Activated T-cell treated with anti-CD3 and anti-CD28 coated beads for 1 hour (primary cell): ENCODE measurements at places on chromosomes 3 and 15.

GRCh38 chr3:167318996-167319615 is 61.0 kb downstream of the ZBBX start:
- DNase-seq, result no peak

DNA sequence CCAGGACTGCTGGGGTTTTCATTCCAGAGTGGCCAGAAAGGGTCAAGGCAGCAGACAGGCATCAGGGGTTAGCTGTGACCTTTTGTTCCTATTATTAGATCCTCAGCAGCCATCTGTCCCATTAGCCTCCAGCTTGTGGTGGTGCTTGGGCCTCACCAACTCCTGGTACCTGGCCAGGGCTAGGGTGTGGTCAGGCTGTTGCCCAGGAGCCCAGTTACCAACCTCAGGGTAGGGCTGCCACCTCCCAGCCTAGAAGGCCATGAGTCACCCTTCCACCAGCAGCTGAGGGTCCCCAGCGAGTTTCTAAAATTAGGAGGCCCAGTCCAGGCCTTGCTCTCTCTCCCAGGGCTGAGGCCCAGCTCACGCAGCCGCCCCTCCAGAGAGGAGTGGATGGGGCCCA is 12.2 kb downstream of the TMEM43 start:
- no peak for DNase-seq

DNA sequence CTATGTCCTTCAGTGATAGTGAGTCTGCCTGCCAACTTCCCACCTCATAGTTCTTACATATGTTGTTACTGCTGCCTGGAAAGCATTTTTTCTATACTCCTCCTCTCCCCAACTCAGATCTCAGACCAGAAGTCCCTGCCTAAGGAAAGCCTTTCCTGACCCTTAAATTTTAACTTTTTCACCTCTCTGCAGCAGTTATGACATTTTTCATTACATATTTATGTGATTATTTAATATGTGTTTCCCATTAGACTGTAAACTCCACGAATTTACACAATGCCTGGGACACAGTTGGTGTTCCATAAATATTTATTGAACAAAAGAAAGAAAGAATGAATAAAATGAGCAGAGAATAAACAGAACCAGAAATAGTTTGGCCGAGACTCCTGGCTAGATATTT is 125.5 kb downstream of the MITF start:
- DNase-seq, result no peak

- DNase-seq, result no peak
These were observed 107.4 kb upstream of the FLNB start for GRCh38 chr3:57900786-57901185.

- no peak for DNase-seq
These were observed 101.2 kb downstream of the CHST2 start for GRCh38 chr3:143220741-143221140.

DNA sequence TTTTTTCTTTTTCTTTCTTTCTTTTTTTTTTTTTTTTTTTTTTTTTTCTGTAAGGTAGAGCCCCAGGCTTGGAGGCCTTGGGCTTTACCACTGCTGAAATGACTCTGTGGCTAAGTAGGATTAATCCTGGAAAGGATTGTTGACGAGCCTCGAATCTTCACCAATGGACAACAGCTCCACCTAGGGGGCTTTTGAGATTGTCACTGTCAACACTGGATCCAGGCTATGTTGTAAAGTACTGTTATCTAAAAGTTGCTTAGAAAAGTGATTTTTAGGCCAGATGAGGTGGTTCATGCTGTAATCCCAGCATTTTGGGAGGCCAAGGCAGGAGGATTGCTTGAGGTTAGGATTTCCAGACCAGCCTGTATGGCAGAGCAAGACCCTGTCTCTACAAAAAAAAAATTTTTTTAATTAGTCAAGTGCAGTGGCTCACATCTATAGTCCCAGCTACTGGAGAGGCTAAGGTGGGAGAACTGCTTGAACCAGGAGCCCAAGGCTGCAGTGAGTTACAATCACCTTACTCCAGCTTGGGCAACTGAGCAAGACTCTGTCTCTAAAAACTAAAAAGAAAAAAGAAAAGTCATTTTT is 41.6 kb downstream of the KLHL18 start:
- peak; percentile 26 for DNase-seq

- DNase-seq, result no peak
These were observed 993.2 kb downstream of the OTOL1 start for GRCh38 chr3:162489853-162490252.

GRCh38 chr3:164897342-164897741 is 181.0 kb downstream of the SI start:
- DNase-seq, result no peak

GRCh38 chr3:6600237-6600636 is 260.7 kb upstream of the GRM7 start:
- DNase-seq, result no peak

DNA sequence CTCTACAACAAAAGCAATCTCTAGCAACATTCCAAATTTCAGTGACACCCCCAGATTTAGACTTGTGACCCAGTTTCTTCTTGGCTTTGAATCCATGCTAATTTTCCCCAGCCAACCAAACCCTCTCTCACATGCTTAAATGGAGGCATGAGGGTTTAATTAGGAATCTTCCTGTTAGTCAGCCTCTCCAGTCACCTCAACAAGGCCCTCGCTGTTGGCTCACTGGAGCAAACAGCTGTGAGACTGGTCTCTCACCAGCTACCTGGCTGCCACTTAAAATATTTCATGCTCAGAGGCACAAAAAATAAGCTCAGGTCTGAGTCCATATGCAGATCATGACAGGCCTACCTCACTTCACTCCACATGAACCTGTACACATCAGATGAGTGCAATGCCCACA is 630.4 kb upstream of the ADAMTS9 start:
- no peak for DNase-seq

- no peak for DNase-seq
These were observed 135.1 kb downstream of the RBPMS2 start for GRCh38 chr15:64640146-64640871.

GRCh38 chr3:155323063-155323666 is 29.7 kb upstream of the STRIT1 start:
- no peak for DNase-seq

DNA sequence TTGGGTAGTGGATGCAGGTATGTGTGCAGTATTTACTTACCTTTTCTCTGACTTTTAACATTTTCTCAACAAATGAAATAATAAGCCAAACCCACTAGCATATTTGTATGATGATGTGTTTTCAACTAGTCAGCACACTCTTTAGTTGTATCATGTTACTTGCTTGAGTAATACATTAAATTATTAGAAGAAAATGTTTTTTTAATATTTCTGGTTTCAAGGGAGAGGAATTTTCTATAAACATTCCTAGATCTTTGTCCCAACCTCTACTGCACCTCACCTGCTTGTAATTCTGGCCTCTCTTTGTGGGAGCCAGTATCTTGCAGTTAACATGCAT is 161.8 kb upstream of the CBLB start:
- DNase-seq, result no peak

GRCh38 chr3:194871143-194871863 is 185.6 kb downstream of the FAM43A start:
- DNase-seq, result no peak

- no peak for DNase-seq
These were observed 85.3 kb upstream of the MYZAP start for GRCh38 chr15:57506422-57506821.

DNA sequence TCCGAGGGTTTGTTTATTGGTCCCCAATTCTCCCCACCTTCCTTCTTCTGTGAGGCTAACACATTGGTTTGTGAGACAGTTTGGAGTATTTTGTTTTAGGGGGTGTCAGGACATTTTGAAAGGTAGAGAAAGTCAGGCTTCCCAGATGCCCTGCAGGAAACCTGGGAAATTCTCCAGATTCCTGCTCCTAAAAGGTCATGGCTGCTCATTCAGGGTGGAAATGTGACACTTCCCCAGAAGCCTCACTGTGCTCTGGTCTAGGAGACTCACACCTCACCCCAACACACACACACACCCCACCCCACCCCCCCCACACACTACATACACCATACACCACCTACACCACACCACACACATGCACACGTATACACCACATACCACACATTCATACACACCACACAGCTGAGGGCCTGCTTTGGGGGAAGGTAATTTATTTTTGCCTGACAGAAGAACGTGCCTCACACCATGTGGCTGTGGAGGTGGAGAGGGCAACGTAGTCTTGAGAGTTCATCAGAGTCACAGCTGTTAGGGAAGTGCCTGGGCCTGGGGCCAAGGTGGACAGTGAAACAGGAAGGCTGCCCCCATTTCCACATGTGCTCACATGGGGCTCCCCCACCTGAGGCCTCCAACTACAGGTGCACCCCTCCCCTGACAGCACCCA is 40.4 kb upstream of the LIMD1 start:
- DNase-seq, result no peak

GRCh38 chr3:181952929-181953328 is 241.2 kb downstream of the SOX2 start:
- no peak for DNase-seq

GRCh38 chr3:129106320-129106719 is 15.3 kb downstream of the RAB43 start:
- no peak for DNase-seq

GRCh38 chr15:84001655-84002054 is 233.9 kb upstream of the GOLGA6L4 start:
- no peak for DNase-seq

- DNase-seq, result no peak
These were observed 40.5 kb downstream of the SEMA3G start for GRCh38 chr3:52404391-52404790.

GRCh38 chr3:48468329-48468731 is 21.8 kb downstream of the ATRIP start:
- no peak for DNase-seq

- no peak for DNase-seq
These were observed 34.6 kb downstream of the ZNF589 start for GRCh38 chr3:48275287-48276027.

GRCh38 chr3:7106635-7107034 is 245.7 kb downstream of the GRM7 start:
- DNase-seq, result no peak

- no peak for DNase-seq
These were observed 50.9 kb downstream of the TMEM44 start for GRCh38 chr3:194582196-194582905.

DNA sequence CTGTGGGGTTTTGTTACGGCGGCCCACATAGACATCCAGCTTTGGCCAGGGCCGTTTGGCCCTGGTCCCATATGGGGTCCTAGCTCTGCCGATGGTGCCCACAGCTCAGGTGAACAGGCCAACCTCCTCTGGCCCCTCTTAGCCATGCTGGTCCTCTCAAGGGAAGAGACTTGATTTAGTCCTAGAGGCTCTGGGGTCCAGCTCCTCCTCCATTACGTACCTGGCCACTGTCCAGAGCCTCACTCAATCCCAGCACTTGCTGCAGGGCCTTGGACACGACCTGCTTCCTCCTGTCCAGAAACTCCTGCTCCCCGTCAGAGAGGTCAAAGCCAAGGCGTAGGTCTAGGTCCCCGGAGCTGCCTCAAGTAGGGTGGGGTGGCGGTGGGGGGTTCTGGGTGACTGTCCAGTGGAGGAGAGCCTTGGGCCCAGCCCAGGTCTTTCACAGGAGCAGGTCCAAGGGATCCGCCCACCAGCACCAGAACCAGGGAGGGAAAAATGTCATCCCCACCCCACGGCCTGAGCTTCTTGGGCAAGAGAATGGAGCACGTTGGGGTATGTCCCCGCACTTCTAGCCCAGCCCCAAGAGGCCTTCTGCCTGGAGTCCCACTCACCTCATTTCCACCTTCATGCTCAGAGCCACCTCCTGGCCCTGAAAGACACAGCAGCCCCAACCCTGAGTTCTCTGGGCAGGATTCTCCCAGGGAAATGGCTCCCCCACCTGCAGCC is 6.8 kb downstream of the PLA2G4F start:
- DNase-seq, result no peak

- no peak for DNase-seq
These were observed 53.5 kb upstream of the KPNA4 start for GRCh38 chr3:160618878-160619277.

DNA sequence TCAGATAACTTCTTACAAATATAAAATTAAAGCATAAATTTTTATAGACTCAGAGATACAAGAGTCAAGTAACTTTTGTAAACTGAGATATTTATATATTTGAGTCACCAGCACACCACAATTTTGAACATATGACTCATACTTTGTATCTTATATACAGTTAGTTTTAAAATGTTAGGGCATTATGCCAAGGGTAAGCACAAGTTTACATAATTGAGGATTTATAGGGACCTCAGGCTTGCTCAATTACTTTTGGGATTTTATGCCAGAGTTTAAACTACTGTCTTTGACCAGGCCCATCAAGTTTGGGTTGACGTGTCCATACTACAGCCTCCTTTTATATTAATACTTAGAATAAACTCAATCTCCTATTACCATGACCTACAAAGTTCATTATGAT is 7.4 kb upstream of the FGF7 start:
- DNase-seq, result no peak

GRCh38 chr15:58473724-58474123 is 41.9 kb downstream of the LIPC start:
- DNase-seq, result no peak

DNA sequence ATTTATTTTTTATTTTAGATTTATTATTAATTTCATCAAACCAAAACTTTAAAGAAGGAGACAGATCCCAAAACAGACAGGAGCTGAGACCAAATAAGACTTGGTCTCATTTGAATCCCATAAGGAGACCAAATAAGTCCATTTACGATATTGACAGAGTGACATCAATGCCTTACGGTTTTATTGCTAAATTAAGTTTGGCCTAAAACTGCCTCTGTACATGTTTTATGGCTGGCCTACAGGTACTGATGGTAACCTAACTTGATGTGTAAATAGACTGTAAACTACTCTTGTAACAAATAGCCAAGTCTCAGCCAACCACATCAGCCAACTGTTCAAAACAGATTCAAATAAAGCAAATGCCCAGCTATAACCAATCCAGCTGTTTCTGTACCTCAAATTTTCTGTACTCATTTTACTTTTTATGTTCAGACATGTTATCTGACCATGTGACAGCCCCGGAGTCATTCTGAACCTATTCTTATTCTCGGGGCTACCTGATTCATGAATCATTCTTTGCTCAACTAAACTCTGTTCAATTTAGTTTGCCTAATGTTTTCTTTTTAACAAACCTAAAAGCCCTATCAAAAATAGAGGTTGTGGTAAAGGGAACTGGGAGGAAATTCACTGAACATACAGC is 89.4 kb upstream of the CDAN1 start:
- DNase-seq, result no peak

DNA sequence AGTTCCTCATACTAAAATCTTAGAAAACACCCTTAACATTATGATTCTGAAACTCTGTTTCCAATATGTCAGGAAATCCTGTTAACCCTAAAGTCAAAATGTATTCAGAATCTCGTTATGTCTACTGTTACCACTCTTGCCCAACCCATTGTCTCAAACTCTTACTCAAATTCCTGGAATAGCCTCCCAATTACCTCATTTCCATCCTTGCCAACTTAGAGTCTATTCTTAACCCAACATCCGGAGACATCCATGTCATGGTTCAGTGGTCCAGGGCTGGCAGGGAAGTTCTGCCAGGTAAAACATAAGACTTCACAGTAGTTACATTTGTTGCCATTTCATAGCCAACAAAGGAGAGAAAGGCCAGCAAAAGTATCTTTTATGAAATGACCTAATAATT is 593.9 kb downstream of the PYDC2 start:
- no peak for DNase-seq

- no peak for DNase-seq
These were observed 35.2 kb downstream of the GOLGA6L2 start for GRCh38 chr15:23411841-23412240.

- no peak for DNase-seq
These were observed 3.0 kb downstream of the DZIP1L start for GRCh38 chr3:138112362-138112761.
